ENCODE measurements at places on chromosomes 12 and 14.

DNA sequence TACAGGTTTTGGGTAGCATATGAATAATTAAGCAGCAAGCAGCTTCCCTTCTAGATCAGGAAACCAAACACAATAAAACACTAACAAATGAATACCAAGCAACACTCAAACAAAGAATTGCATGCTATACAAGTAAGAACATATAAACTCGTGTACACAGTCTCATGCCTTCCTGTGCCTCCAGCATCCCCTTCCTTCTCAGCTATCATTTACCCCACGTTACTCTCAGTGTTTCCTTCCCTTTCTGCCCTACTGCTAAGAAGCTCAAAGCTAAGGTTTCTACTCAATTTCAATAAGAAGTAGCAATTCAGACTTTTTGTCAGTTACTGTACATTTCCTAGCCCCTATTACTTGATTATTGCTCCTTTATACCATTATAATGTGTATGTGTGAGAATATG is 81.0 kb downstream of the DUSP16 start:
- no peak for DNase-seq

GRCh38 chr12:54411391-54412241 is 7.5 kb downstream of the ITGA5 start:
- DNase-seq, result peak; percentile 99

- peak; percentile 93 for DNase-seq
Measured at GRCh38 chr14:73825551-73826188, 26.0 kb upstream of the PTGR2 start.

- no peak for DNase-seq
Measured at GRCh38 chr12:109131154-109132050, 15.0 kb downstream of the ACACB start.

DNA sequence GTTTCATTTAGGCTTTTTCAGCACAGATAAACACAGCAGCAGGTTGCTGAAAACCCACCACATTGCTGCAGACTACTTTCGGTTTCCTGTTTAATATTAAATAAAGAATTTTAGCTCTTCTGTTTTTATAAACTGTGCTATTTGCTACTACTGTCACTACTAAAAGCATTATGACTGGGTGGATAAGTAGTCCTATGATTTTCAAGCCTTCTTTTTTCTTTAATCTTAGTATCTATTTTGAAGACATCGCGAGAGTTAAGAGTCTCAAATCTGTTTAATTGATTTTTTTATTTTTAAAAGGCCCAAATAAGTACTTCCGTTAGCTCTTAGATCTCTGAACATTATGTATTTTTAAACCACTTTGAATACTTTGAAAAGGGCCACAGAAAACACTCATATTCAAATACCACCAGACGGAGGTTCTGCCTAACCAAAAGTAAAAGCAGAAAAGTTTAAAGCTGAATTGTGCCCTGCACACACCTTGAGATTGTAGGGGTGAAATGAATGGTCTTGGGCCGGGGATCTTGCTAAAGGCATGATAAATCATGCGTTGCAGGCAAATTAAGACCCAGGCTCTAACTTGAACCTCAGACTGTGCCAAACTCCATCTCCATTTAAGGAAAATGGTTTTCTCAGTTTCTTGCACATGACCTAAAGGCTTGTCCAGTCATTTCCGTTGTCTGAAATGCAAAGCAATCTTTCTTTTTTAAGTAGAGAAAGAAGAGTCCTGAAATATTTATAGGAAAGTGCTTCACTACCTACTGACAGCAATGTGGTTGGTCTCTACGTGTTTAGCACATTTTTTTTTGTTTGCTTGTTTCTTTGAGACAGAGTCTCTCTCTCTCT is 13.6 kb upstream of the FOXN3 start:
- peak; percentile 64 for DNase-seq

GRCh38 chr12:32033406-32033805 is 73.2 kb upstream of the BICD1 start:
- DNase-seq, result no peak

DNA sequence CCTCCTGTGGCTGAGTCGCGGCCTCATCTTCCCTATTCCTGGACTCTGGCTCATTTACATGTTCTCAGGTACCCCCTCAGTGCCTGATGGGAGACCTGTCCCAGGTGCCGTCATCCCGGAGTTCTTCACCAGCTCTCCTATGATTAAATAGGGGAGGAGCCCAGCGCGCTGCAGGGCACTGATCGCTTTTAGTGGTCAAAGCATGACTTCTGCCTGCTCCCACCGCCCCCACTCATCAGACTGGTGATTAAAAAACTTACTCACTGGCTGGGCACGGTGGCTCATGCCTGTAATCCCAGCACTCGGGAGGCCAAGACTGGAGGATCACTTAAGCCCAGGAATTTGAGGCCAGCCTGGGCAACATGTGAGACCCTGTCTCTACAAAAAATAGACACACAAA is 85.9 kb downstream of the FOXN4 start:
- DNase-seq, result no peak

GRCh38 chr12:42686514-42687172 is 97.1 kb upstream of the PRICKLE1 start:
- peak; percentile 12 for DNase-seq

GRCh38 chr14:102899516-102899900 is 23.0 kb upstream of the AMN start:
- no peak for DNase-seq

- DNase-seq, result no peak
Measured at GRCh38 chr14:37384870-37385596, 187.3 kb downstream of the MIPOL1 start.

- DNase-seq, result no peak
Measured at GRCh38 chr14:89409961-89410360, 7.1 kb downstream of the FOXN3 start.

- peak; percentile 90 for DNase-seq
Measured at GRCh38 chr12:109899783-109900751, at the start of gene TCHP. Gene TCHP (plus strand): TSS chr12:109900274. CDS start chr12:109903027, 2,753 bp downstream.

- peak; percentile 62 for DNase-seq
Measured at GRCh38 chr14:49249022-49249421, 337.2 kb downstream of the RPS29 start.

DNA sequence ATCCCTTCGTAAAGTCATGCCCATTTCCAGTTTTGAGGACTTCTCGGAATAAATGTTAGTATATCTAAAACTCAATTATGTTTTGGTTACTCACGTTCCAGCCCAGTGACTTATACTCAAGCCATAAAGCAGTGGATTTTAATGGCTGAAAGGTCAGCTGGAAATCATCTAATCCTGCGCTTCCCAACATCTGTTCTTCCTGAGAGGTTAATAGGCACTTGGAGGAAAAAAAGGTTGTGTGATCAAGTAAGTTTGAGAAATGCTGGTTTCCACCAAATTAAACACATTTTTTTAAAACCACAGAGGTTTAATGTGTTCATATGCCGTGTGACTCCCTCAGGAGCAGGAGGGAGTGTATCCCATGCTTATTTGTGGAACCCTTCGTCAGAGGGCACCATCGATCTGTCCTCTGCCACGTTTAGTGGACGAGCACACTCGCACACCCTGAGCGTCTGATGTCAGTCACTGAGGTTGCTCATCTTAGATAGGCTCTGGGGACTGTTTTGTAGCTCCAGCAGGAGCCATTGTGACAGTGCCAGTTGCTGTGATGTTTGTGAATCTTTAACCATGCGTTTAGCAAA is 41.4 kb downstream of the FBXL14 start:
- no peak for DNase-seq

- DNase-seq, result peak; percentile 54
Measured at GRCh38 chr12:105417732-105418131, 87.2 kb downstream of the C12orf75 start.

- peak; percentile 79 for DNase-seq
Measured at GRCh38 chr14:29548948-29549370, 378.7 kb downstream of the PRKD1 start.

DNA sequence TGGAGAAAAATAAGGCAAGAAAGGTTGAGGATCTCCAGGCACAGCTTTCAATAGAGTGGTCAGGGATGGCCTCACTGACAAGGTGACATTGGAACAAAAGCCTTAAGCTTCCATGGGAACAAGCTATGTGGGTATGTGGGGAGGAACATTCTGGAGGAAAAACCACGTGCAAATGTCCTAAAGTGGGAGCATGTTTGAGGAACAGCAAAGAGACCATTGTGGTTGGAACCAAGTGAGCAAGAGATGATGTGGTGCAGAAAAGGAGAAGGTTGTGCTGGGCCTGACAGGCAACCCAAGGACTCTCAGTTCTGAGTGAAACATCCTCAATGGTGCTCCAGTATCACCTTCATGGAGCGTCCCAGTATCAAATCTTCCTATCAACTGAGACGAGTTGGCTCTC is 184.0 kb downstream of the CAND1 start:
- no peak for DNase-seq

GRCh38 chr12:78085542-78086182 is 255.0 kb downstream of the NAV3 start:
- DNase-seq, result peak; percentile 87

DNA sequence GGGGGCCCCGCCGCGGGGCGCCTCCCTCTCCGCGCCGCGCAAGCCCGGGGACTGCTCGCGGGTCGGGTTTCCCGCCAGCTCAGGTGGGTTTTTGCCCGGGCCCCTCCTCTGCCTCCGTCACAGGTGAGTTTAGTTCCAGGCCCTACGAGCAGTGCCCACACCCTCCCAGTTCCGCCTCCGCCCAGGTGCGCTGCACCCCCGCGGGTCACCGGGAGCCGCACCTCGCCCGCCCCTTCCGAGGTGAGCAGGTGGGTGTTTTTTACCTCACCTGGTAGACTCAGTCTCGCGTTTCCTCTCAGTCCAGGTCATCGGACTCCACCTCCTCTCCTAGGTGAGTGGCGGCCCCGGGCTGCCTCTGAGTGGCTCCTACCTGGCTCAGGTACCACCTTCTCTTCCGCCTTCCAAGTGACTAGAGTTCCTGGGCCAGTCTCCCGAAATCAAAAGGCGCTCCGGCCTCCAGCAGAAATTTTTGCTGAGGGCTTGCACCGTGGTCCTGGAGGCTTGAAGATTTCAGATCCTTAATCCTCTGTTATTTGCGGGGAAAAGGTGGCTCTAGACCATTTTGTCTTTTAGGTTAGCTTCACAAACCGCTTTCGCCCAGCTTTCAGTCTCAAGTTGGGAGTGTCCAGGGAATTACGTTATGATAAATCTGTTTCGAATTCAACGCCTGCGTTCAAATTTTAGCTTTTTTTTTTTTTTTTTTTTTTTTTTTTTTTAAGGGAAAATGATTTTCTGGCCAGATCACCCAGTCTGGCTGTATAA is at the start of gene TMEM30B:
Gene TMEM30B, minus strand, starts transcription at position 153 of the 762 bp plus-strand sequence. CDS start 191 bp downstream, outside the sequence.
- DNase-seq, result no peak
